Activated T-cell treated with anti-CD3 and anti-CD28 coated beads, Interleukin-2, amount 50 U/mL, for 1 hour (primary cell): ENCODE measurements at places on chromosomes 5 and 9.

- DNase-seq: no peak
Measured at GRCh38 chr5:123351240-123351639, 72.0 kb downstream of the CEP120 start.

- no peak for DNase-seq
Measured at GRCh38 chr5:17426104-17426749, 71.8 kb upstream of the TAF11L2 start.

DNA sequence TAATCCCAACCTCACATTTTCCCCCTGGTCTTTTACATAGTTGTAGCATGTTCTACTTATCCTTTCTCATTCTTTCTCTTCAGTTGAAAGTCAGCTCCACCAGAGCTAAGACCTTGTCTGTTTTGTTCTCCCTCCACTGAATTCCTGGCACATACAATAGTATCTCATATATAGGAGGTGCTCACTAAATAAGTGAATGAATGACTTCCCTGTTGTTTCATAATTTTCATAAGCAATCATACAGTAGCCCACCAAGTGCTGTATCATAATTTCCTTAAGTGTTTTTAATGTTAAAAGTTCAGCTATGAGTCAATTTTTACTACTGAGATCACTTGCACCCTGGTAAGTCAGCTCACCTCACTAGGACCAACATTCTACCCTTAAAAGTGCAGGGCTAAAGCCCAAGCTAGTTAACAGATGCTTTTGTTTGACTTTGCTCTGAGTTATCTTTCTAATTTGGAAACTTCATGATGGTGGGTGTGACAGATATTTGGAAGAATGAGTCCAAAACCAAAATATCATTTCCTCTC lies 27.6 kb downstream of the TMEM245 start:
- DNase-seq: no peak

DNA sequence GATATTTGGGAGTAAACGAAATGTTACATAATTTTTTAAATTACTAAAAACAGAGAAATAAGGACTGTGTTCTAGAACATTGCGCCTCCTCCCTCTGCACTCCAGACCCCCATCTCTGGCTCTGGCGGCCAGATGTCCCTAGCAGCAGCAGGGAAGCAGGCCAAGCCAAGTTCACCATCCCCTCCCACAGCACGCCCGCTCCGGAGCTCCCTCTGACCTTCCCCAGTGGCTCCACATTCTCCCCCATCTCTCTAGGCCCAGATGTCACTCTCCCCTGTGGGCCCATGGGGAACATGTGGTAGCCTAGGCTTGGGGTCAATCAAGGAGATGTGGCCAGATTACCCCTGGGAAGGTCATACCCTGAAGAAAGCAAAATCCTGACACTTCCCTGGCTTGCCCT lies 6.3 kb upstream of the WNK2 start:
- DNase-seq: no peak

- DNase-seq: no peak
Measured at GRCh38 chr5:149063017-149063687, at the start of gene SH3TC2. TSS of gene SH3TC2 (minus strand) at chr5:149063062. CDS start at chr5:149063022, 40 bp downstream.

DNA sequence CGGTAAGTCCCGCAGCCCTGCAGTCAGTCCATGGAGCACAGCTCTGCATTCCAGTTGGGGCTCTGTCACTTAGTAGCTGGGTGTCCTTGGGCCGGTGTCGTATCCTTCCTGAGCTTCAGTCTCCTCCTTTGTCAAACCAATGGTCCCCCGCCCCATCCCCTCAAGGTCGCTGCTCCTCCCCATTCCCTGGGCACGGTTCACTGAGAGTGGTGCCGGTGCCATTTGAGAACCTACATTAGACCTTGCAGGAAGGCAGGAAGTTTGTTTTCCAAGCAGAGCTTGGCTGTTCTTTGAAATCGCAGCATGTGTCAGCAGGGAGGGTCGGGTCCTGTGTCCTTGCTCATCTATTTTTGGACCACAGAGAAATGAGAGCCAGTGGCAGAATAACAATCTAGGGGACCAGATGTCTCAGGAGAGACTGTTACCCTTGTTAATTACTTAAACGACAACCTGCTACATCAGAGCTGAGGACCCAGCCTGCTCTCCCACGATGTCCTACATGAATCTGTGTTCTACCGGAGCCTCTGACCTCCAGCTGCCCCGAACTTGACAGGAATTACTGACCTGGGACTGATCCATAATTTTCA lies 21.7 kb upstream of the BARHL1 start:
- no peak for DNase-seq
